ENCODE measurements at places on chromosomes 11 and 22.

- DNase-seq: peak; percentile 83
Observed at GRCh38 chr11:33912405-33913361, 20.8 kb upstream of the LMO2 start.

GRCh38 chr22:26689513-26690301 lies 32.3 kb downstream of the MIAT start:
- DNase-seq: no peak

DNA sequence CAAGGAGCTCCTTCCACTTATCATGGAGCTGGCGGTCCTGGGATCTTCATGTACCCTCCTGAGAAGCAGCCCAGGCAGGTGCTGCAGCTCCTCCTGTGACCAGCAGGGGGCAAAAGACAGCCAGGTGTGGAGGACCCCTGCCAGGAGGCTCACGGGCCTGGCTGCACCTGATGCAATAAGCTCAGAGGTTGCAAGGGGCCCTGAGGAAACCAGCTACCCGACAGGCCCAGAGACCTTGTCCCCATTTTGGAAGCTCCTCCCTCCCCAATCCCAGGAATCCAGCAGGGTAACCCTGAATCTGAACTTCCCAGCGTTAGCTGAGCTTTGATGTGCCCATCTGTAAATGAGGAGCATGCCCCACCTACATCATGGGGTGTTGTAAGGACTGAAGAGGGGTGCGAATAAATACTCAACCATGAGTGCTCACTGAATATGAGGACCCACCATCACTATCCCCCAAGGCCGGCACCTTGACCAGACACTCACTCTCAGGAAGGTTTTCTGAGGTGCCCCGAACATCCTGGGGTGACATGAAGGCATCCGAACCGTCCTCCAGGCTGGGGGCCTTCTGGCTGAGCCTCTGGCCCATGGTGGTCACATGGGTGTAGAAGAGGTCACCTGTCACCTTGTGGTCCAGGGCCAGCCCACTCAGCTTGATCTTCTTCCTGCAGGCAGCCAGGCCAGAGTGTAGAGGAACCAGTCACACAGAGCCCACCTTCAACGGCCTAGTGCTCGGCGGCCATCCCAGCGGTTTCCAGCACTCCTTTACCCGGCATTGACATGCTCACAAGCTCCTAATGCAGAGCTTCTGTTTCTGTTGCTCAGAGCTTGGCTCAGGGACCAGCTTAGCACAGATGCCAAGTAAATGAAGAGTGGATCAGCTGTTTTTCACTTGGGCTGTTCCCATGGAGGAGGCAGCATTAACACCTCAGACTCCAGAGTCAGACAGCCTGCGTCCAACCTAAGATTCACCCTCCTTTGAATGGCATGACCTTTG lies 21.7 kb downstream of the SLC43A1 start:
- no peak for DNase-seq

GRCh38 chr22:38177926-38178604 lies 3.6 kb downstream of the PLA2G6 start:
- DNase-seq: no peak

- DNase-seq: no peak
Observed at GRCh38 chr11:64241491-64242374, 838 bp downstream of the FKBP2 start.

DNA sequence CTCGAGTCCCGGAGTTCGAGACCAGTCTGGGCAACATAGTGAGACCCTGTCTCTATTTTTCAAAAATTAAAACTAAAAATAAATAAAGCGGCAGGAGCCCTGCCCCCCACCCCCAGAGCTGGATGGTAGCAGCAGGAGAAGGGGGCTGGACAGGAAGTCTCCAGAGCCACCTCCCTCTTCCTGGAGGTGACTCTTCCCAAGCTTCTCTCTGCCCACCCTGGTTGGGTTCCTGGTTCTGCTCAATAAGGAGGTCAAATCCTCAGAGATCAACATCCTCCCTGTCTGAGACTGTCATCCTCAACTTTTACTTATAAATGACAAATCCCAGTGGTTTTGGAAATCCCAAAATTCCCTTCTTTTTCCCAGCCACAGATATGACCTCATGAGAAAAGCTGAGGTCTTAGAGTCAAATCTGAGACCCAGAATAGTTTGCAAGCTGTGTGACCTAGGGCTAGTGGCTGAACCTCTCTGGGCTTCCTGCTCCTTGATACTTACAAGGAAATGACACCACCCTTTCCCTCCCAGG lies 987 bp downstream of the C1QTNF6 start:
- no peak for DNase-seq

DNA sequence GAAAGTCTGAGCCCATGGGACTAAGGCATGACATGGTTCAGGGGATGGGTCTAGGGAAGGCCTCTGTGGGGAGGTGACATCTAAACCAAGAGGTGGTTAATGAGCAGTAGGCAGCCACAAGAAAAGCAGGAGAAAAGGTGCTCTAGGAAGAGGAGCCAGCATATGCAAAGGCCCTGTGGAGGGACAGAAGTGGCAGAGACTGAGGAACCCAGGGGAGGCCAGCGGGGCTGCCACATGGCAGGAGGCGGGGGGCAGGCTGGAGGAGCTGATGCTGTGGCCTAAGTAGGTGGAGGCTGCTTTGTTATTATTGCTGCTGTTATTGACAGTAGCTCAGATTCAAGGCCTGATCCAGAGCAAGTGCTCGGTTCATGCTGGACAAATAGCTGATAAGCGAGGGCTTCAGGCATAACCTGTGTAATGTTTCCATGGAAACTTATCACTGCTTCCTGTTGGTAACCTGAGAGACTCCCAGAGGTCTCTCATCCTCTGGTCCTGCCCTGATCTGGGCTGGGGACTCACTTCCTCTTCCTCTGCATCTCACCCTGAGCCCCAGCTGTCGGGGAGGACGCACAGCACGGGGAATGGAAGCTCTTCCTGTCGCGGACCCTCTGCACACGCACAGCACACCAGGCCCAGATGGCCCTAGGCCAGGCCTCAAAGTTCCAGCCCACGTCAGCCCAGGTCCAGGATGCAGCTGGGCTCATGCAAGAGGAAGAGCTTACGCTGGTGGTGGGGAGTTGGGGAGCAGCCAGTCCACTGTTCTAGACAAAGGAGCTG lies 75.2 kb upstream of the TP53I11 start:
- no peak for DNase-seq

DNA sequence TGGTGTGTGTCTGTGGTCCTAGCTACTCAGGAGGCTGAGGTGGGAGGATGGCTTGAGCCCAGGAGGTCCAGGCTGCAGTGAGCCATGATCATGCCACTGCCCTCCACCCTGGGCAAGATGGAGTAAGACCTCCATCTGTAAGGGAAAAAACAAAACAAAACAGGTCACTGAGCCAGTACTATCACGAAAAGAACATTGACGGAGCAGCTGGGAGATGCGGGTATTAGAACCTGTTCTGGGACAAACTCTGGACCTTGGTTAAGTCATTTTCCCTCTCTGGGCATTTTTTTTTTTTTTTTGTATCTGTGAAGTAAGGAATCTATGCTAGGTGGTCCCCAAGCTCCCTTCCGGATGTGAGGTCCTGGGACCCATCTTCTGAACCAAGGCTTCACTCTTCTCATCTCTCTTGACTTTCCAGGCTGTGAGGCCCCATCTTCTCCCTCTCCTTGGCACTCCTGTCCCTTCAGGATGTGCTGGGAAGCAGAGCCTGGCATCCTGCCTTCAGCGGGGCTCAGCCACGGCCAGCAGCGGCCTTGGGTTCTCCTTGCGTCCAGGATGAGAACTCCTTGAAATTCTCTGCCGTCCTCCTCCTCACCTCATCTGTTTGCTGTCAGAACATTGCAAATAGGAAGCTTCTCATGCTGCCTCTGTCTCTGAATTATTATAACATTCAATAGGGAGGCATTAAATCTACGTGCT lies 130.8 kb downstream of the GRIK4 start:
- no peak for DNase-seq

DNA sequence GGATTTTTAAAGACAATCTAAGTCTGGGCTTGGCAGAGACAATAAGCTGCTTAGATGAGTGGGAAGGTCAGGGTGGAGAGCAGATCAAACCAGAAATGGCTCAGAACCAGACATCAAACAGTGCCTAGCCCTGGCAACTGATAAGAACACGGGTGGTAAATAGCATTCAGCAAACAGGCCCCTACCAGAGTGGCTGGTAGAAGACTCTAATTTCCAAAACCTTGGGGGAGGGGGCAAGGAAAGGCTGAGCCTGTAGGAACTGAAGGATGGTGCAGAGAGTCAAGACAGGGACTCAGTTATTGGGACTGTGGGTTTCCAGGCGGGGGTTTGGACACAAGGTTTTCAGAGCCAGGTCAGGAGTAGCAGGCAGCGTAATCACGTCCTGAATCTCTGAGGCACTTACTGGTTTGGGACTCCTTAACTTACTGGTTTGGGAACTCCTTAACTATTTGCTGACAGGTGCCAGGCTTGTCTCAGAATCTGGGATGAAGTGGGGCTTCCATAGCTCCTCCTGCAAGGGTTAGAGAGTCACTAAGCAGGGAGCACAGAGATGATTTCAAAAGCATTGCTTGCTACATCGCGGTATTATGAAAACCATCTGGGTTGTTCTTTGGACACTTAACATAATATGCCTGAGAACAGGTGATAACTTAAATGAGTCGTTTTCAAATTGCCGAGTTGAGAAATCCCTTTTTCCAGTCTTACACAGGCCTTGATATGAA lies 5.7 kb upstream of the ABTB2 start:
- no peak for DNase-seq

DNA sequence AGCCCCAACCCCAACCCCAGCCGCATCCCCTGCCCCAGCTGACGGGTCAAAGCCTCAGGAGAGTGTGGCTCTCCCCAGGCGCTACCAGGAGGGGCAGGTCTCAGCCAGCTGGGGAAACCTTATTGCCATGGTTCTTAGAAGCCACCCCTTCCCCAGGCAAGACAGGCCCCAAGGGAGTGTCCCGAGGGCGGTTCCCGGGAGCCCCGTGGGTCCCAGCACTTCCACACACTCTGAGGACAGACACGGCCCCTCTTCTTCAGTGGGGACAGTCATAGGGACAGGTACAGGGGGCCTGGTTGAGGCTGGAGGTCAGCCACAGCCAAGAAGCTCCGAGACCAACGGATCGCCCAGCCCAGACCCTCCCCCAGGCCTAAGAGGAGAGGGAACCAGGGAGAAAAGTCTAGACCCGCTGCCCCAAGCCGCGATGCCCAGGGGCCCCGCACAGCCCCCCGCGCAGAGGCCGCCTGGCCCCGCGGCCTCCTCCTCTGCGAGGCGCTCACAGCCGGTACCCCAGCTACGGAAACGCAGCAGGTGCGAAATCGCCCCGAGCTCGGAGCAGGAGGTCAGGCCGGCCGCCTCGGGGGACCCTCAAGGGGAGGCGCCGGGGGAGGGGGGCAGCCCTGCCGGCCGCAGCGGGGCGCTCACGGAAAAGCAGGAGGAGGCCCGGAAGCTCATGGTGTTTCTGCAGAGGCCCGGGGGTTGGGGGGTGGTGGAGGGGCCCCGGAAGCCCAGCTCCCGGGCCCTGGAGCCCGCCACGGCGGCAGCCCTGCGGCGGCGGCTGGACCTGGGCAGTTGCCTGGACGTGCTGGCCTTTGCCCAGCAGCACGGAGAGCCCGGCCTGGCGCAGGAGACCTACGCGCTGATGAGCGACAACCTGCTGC lies 2.6 kb downstream of the KLHDC7B start:
- no peak for DNase-seq

DNA sequence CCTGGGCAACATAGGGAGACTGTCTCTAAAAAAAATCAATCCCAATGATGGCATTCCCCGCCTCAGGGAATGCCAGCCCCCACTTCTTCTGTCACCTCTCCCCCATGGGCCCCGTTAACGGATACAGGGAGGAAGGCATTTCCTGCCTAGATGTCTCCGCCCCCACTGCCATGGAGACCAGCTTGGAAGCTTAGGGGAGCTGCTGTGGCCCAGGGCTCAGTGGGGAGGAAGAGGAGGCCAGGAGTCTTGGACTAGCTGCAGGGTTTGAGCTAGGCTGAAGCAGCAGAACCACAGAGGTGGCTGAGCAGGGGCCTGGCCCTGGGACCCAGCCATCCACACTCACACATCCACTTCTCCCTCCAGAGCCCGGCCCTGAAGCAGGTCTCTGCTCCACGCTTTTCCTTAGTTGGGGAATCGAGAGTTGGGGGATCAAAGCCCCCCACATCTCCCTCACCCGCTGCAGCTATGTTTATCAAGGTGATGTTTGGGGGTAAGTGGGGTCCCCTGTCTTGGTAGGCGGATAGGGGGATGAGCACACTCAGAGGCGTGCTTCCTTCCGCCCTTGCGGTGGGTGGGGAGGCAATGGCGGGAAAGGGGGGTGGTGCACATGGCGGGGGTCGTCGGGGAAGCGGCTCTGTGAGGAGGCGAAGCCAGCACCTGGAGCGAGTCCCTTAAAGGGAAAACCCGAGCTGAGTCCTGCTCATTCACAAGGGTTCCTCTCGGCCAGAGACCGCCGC lies at the start of gene C22orf15:
Gene C22orf15 (plus strand): TSS at position 149 of the 737 bp plus-strand sequence. CDS start 317 bp downstream, at position 466.
- DNase-seq: no peak

DNA sequence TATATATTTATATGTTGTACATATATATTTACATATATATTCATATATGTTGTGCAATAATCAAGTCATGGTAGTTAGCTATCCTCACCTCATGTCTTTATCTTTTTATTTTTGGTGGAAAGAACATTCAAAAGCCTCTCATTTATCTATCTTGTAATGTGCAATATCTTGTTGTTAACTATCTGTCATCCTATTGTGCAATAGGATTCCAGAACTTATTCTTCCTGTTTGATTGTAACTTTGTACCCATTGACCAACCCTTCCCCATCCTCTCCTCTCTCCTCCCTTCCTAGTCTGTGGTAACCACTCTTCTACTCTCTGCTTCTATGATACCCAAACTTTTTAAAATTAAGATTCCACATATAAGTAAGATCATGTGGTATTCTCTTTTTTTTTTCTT lies 115.6 kb upstream of the PDGFD start:
- no peak for DNase-seq

DNA sequence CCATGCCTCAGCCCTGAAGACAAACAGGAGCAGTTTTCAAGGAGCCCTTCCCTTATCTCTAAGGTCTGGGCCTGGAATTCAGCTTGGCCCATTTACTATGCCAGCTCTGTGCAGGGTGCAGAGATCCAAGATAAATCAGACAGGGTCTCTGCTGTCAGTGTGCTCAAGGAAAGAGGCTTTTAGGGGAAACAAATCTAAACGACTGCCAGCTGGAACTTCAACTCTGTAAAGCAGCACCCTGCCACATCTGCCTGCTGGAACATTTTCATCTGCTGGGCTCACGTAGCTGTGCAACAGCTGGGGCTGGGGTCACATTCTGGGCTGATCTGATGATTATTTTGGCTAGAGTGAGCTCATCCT lies 19.8 kb upstream of the EHF start:
- no peak for DNase-seq

DNA sequence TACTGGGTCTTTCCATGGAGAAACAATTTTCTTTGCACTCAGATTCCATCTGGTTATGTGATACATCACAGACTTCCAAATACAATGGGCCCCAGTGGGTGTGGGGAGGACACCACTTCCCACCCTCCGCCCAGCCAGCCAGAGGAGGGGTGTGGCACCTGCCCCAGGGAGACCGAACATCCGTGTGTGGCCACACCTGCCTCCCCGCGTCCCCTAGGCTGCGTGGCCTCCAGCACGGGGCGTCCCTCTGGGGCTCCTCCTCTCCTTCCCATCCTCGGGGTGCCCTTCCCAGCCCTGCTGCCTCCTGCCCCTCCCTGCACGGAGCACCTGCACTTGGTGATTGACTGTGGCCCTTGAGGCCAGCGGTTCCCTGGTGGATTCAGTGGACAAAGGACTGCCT lies 49.1 kb downstream of the CERK start:
- no peak for DNase-seq

DNA sequence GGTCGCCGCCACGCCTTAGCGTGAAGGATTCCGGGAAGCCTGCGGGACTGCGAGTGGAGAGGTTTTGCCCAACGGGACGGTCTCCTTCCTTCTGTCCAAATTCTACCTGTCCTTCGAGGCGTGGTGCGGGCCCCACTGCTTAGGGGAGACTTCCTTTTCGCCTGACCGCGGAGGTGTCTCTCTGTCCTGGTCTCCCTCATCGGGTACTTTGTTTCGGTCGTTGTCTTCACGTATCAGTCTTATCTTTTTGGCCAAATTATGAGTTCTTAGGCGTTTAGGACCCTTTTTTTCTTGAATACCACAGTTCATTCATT lies 388 bp downstream of the HINFP start:
- no peak for DNase-seq
